ENCODE measurements at places on chromosomes 2 and 18. TPM values are rescaled to one million over a fixed set of nuclear protein-coding genes. Genes with fewer than 3 reads are reported as not detected.

The RASGRP3 gene
- 8.4 TPM for total RNA-seq

The CHRND gene
- not detected for total RNA-seq

The PSMA8 gene
- 0.83 TPM for total RNA-seq

The CHCHD5 gene
- total RNA-seq = 40.0 TPM

The SCYGR4 gene
- total RNA-seq = not detected

The VWC2L gene
- total RNA-seq = not detected

The GNAL gene
- 0.33 TPM for total RNA-seq

The GKN2 gene
- not detected for total RNA-seq

The LDAH gene
- total RNA-seq = 28.1 TPM

The OTX1 gene
- 0.08 TPM for total RNA-seq

The RGPD4 gene
- 0.10 TPM for total RNA-seq

The MATN3 gene
- not detected for total RNA-seq

The MARS2 gene
- total RNA-seq = 9.9 TPM

The IMMT gene
- total RNA-seq = 147 TPM

The SAG gene
- 0.10 TPM for total RNA-seq

The SALL3 gene
- total RNA-seq = not detected

The IL36G gene
- not detected for total RNA-seq

The UGT1A10 gene
- not detected for total RNA-seq
